Activated T-helper 2 cell treated with anti-CD3 and anti-CD28 coated beads, Interferon-gamma antibody, Interleukin-2, Interleukin-4, amounts not matched to agents 10 μg/mL and 5 μg/mL and 100 μg/mL, durations not matched to agents 14 hours and 24 hours and 36 hours (primary cell): ENCODE measurements at places on chromosomes 6 and 20.

- no peak for DNase-seq
Observed at GRCh38 chr6:43630980-43631619, 2.0 kb upstream of the GTPBP2 start.

- DNase-seq: no peak
Observed at GRCh38 chr6:91653895-91654294, 1067.0 kb upstream of the MAP3K7 start.

DNA sequence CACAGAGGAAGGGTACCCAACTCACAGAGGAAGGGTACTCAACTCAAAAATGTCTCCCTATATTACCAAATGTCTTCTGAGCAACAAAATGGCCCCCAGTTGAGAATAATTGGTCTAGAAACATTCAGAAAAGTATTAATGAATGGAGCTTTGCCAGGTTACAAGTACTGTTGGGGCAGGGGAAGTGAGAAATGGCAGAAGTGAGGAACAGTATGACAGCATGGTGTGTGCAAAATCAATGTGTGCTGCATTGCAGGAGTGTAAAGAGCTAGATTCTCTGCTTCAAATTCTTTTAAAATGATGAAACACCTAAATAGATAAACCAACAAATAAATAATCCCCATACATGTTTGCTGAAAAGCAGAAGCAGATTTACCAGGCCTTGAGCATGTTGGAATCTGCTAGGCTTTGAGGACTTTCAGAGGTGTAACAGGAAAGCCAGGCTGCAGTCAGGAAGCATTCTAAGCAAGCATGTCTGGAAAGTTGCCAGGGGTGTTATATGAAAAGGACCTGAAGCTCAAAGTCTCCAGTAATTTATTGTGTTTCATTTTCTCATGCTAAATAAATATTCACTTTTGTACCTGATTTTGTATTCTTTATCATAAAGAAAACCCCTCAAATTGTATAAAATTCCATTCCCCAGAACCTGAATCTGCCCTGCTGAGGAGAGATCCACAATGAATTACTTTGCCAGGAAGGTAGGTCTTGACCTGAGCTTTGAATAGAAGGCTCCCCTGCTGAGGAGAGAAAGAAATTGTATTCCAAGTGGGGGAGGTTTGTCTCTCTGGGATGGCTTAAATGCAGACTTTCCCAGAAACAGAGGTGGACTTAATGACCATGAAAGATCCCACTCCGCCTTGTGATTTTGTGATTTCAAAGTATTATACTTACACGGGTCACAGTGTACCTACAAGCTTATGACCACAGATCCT is 265.0 kb upstream of the MARCKS start:
- no peak for DNase-seq

- DNase-seq: no peak
Observed at GRCh38 chr6:111938710-111939109, 65.5 kb upstream of the FYN start.

DNA sequence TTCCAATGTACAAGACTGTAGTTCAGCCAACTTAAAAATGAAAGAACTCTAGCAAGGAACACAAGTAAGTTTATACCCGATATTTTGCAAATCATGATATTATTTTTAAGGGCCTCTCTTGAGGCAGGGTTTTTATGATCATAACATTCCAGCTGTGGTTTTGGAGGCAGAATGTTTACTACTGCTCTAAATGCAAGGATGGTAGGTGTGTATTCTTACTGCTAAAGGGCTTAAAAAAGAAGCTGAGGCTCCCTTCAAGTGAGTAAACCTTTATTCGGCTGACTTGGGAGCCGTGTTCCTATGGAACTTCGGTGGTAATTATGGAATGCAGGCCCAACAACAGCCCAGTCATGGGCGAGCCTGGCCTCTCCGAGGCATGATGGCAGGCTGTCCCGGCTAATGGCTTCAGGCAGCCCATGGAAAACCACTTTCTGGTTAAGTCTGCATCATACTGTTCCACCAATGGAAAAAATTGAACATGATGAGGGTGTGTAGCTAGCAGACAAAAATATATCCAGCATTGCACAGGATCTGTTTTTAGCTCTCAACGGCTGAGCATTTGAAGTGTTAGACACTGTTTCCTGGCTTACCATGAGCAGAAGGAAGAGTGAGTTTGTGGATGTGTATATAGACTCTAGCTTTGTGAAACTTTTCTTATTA is 111.5 kb downstream of the TIAM2 start:
- no peak for DNase-seq

DNA sequence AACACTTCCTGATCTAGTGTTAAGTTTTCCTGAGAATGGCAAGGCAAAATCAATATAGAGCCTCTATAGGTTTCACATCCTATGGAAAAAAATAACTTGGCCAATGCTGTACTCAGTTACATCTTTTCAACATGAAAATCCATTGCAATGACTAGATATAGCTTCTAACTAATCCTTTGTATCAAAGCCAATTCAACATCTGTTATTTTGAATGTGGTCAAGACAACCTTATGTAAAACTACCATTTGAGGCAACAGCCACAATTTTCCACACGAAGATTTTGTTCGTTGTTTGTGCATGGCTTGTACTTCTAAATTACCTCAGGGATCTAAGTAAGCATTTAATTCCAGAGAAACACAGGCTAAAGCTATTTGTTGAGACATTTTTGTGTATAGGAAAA is 637.8 kb upstream of the EYS start:
- DNase-seq: no peak

DNA sequence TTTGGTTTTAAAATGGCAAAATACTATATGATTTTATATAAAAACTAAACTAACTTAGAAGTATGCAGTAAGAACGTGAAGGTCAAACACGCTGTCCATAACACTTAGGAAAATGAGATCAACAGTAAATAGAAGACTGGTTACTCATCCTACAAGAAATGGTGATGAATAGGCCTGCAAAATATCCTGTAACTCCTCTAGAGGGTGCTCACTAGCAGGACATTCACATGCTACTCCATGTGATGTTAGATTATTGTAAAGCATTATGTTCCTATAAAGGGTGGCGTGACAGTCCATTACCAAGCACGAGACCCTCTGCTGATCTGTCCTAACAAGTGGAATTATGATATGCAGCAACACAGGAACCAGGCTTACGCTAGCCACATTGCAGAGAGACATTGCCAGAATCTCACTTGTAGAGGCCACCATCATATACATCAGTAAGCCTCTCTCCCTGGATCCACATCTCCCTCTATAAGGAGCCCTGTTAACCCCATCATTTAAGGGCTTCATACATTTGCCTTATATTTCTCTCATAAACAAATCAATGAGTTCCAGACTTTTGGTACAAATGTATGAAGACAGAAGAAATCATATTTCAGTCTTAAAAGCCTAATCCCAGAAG is 18.0 kb upstream of the DEFB129 start:
- no peak for DNase-seq

GRCh38 chr20:9145142-9145541 is 76.3 kb downstream of the PLCB4 start:
- DNase-seq: no peak

DNA sequence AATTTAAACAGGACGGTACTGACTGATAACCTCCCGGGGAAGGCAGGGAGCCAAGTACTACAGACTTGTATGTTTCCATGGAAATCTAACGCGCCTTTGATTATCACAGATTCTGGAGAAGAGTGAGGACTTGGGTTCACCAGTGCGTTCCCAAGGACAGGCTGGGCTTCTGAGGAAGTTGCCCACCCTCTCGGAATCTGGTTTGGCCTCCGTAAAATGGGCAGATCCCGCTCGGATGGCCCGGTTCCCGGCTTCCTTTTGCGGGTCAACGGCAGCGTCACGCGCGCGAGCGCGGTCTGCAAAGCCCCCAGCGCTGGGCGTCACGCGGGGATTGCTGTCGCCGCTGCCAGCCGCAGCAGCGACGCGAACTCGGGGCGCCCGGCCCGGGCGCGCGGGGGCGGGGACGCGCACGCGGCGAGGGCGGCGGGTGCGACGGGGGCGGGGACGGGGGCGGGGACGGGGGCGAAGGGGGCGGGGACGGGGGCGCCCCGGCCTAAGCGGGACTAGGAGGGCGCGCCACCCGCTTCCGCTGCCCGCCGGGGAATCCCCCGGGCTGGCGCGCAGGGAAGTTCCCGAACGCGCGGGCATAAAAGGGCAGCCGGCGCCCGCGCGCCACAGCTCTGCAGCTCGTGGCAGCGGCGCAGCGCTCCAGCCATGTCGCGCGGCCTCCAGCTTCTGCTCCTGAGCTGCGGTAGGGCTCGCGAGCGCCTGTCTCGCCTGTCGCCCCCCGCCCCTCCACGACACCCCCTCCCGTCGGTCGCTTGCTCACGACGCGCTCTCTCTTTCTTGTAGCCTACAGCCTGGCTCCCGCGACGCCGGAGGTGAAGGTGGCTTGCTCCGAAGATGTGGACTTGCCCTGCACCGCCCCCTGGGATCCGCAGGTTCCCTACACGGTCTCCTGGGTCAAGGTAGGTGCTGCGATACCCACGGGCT is at the start of gene CD83:
Gene CD83, plus strand, starts transcription at position 615 of the 933 bp plus-strand sequence. Its CDS starts 40 bp downstream, at position 655.
- peak; percentile 79 for DNase-seq

DNA sequence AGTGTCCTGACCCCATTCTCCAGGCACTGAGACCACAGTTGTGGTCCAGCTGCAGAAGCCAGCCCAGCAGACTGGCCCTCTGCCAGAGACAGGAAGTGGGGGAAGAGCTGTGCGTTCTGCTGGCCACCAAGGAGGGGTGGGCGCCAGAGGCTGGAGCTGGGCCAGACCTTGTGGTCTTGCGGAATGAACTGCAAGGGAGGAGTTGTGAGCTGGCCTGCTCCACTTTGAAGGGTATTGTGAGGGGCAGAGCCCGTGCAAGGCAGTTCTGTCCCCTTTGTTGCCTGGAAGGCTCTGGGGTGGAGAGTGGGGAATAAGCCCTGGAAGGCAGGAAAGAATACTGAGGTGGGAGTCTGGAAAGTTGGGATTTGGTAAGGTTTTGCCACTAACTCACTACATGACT is 3.6 kb upstream of the MDFI start:
- no peak for DNase-seq

DNA sequence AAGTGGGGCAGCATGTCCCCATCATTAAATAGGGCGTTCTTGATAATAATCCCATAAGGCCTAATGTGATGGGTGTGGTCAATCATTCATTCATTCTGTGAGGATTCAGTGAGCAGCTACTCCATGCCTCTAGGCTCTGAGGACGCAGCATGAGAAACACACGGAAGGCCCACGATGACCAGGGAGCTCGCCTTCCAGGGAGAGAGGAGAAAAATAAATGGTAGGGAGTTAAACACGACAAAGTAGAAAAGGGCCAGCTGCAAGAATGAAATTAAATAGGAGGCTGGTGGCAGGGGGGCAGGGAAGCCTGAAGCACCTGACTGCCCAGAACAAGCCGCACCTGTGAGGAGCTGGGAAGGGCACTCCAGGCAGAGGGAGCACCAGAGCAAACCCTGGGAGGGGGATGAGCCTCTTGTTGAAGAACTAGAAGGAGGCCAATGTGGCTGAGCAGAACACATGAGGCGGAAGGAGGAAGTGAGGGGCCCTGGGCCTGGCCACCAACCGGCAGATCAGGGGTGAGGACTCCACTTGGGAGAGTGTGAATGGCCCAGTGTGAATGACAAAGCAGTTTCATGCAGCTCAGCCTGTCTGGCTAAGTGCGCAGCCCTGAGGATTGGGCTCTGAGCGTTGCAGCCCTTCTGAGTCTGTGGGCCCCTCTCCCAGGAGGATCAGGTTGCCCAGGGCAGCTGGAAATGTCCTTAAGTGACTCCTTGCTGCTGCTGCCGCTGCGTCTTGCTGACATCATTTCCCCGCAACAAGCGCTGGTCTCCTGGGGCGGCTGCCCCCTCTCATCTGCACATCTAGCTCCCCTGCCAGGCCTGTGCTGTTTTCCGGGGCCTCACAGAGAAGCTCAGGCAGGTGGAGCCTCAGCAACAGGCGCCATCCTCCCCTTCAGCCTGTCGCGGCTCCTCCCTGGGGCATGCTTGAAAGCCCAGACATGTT is 99.9 kb downstream of the CDH26 start:
- no peak for DNase-seq

GRCh38 chr6:39887692-39888450 is 46.4 kb downstream of the MOCS1 start:
- no peak for DNase-seq

DNA sequence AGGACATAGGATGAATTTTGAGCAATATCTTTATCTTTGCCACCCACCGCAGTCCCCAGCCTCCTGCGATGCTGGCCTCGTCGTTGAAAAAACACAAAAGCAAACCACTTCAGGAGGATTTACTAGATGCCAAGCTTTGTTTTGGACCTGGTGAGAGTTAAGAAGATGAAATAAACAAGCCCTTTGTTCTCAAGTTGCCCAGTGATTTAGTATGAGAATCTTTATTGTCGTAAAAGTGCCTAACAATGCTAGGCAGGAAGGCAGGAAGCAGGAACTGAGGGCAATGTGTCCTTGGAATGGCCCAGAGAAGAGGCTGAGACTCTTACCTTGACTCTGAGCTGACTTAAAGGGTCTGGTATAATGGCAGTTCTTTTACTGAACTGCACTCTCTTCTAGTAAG is 116.0 kb downstream of the TRMT11 start:
- DNase-seq: no peak

- no peak for DNase-seq
Observed at GRCh38 chr6:4903751-4904370, 100.0 kb downstream of the RPP40 start.

GRCh38 chr6:7732228-7732627 is 6.3 kb downstream of the BMP6 start:
- no peak for DNase-seq

DNA sequence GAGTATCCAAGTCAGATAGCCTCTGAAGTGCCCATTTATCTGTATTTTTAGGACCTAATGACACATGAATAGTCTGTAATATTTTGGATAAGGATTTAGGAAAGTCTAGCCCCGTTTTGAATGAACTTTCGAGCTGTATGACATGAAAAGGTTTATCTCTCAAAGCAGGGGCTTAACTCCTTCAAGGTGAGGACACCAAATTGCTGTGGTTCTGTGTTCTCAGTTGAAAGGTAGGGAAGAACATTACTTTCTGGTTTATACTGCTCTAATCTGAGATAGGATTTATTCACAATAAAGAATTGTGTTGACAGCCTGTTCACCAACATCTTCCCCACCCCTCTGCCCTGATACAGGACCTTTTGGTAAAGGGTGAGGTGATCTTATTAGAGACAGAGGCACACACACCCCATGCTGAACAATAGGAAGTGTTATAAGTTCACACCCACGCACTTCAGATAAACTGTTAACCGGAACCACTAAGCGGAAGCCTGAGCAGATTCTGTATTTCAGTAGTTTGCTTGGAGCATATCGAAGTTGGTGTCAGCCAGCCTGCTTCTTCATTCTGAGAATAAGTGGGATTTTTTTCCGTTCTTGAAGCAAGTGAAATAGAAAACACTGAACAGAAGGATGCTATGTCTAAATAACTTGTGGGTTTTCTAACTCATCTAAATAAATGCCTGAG is 223.3 kb downstream of the TMEM242 start:
- DNase-seq: peak; percentile 57

- no peak for DNase-seq
Observed at GRCh38 chr6:119612911-119613381, 263.4 kb upstream of the MAN1A1 start.

DNA sequence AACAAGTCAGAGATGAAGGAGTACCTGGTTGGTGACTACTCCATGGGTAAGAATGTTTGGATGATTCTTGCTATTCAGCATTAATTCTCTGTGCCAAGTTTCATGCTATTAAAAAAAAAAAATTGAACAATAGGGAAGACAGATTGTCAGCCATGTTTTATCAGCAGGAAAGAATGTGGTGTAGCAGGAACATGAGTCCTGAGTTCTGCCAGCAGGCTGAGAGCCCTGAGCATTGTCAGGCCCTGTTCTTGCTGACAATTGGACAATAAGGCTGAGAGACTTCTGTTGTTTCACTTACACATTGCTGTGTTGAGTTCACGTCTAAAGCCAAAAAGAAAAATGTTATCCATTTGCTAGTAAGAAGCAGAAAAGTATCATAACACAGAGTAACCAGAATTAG is 70.4 kb upstream of the SMIM28 start:
- no peak for DNase-seq
